ENCODE measurements at places on chromosomes 2 and 18.
A peak's percentile ranks its signal among the peaks of the same experiment; 100 is the strongest.

DNA sequence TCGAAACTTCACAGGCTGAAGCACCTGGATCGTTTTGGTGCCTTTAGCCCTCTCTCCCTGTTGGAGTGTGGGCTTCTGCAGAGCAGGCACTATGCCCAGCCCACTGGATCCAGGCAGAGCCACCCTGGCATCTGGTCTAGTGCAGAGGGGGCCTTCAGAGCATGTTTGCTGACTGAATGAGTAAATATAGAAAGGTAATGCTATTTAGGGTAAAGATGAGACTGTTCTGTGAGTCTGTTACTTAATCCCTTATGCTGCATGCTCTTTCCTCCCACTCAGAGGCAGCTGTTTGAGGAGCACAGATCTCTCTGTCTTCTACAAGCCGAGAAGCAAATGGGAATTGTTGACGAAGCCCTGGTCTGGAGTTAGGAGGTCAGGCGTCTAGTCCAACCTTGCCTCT is 130.2 kb downstream of the RGPD3 start:
- DNase-seq: no peak

GRCh38 chr2:240256704-240257637 is 116.5 kb upstream of the OTOS start:
- DNase-seq: no peak

DNA sequence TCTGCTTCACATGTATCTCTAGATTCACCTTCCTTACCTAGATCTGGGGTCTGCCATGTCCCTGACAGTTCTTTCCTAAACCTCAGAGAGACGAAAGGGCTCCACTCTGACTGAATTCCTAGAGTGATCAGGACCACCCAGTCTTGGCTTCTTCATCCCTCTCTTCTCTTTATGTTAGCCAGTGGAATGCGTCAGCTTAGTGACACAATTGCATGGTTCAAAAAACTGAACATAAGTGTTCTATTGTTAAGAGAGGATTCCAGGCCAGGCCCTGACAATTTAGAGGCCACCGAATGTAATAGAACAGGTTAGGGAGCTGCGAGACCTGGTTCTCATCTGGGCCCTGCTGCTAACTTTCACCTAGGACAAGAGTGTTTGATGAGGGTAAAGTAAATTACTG is 10.0 kb downstream of the PRELID3A start:
- no peak for DNase-seq

- DNase-seq: no peak
Measured at GRCh38 chr18:58977801-58978200, 113.1 kb downstream of the ZNF532 start.

DNA sequence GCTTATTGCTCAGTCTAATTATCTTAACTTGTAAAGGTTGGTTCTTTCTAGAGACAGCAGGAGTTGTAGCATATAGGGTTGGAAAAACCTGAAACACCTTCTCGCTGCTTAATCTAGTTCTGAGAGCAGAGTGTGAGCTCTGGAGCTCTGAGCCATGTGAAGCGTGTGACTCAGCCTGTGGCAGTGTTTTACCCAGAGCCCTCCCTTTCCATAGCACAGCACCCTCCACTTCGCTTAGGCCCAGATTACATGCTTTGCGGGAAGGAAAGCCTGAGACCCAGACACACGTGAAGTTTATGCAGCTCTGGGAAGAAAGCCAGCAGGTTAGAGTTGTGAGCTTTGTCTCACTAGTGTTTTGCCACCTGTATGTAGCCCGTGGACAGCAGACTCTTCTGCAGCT is 74.5 kb downstream of the INPP4A start:
- DNase-seq: no peak

- DNase-seq: peak; percentile 27
Measured at GRCh38 chr2:72859831-72860262, 27.4 kb upstream of the SPR start.

GRCh38 chr2:172299741-172300140 is 127.6 kb upstream of the ITGA6 start:
- DNase-seq: no peak

GRCh38 chr2:170201734-170202393 is 23.9 kb downstream of the MYO3B start:
- DNase-seq: no peak

GRCh38 chr18:63266888-63267790 is 52.4 kb downstream of the BCL2 start:
- DNase-seq: no peak

- DNase-seq: no peak
Measured at GRCh38 chr2:8413589-8414135, 268.2 kb upstream of the ID2 start.

DNA sequence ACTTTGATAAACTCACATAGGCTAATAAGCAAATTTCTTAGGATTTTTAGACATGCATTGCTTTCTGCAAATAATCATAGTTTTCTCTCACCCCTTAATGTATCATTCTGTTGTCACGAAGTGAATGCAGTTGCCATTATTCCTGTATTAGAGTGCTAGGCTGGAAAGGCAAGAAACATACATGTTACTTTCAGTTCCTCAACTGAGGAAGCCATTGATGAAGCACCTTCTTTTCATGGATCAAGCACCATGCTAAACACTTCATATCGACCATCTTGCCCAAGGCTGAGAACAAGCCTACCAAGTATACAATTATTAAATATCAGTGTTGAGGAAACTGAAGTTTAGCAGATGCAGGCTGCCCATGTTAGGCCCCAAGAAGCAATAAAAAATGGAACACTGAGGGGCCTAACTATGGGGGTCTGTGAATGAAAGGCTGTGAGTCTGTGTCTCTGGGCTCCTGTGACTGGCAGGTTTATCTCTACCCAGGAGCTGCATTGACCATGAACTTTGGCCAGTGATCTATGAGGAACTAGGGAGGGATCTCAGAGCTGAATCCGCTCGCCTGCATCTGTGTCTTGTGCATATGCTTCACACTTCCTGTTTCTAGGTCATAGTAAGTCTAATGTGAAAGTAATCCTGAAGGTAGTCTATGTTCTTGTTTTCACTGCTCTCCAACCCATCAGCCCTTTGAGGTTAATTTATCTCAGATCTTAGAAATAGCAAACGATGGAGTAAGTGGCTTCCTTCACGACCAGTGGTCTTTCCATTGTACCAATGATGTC is 16.0 kb upstream of the TSPYL6 start:
- no peak for DNase-seq

GRCh38 chr2:154470376-154470775 is 228.1 kb upstream of the KCNJ3 start:
- no peak for DNase-seq

- DNase-seq: no peak
Measured at GRCh38 chr2:82790206-82791021, 1668.7 kb downstream of the SUCLG1 start.

- DNase-seq: no peak
Measured at GRCh38 chr18:2627821-2628276, 27.7 kb upstream of the SMCHD1 start.

GRCh38 chr2:171762879-171763573 is 75.8 kb downstream of the DYNC1I2 start:
- peak; percentile 12 for DNase-seq

- no peak for DNase-seq
Measured at GRCh38 chr2:48207201-48207641, 300.9 kb upstream of the FBXO11 start.

DNA sequence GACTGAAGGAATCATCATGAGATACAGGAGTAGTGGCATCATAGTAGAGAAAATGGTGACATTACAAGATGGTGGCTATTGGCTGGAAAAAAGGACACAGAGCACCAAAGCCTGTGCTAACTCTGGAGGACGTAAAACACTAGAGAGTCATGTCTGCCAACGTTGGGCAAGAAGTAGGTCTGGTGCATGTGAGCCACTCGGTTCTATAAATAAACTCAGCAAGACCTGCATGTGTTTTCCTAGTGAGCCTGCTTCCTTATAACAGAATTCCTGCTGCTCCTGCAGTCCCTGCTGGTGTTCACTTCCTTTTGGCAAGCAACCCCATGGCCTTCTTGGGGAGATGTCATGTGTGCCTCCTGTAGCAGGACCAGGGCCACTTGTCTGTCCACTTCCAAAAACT is 325.2 kb downstream of the OSR1 start:
- no peak for DNase-seq

- no peak for DNase-seq
Measured at GRCh38 chr2:85755122-85756027, 1.6 kb downstream of the ATOH8 start.

- no peak for DNase-seq
Measured at GRCh38 chr2:217513258-217513657, 489.5 kb downstream of the TNS1 start.

- no peak for DNase-seq
Measured at GRCh38 chr2:23354554-23354953, 30.4 kb upstream of the KLHL29 start.

DNA sequence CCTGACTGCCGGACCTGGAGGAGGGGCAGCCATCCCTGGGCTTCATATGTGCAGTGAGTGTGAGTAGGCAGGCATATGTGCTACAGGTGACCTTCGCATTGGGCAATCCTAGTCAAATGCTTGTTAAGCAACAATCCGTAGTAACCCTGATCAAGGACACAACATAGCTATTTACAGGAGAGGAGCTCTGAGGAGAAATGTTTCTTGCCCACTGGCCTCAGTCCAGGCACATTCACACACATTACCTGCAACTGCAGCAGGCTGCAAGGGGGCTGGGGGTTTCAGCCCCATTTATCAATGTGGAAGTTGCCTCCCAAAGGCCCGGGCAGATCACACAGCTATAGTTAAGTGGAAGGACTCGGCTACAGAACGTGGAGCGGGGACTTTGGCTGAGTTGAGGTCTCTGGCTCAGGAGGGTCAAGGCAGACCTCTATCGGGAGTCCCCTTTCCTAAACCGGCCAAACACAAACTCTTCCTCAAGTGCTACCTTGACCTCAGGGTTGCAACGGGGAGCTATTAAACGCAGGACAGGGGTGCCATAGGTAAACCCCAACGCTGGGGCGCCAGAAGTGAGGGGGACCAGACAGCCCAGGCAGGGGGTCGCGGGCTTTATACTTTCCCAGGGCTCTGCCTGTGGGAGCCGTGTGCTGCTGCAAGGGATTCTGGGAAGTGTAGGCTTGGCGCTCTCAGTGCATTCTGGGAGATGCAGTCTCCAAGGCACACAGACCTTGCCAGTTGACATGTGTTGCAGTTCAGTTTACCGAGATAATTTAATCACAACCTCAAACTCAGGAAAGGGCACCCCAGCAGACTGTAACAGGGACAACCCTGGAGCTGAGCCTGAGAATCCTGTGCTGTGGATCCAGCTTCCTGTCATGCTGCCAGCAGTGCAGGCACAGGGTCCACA is 9.4 kb downstream of the KHK start:
- no peak for DNase-seq

DNA sequence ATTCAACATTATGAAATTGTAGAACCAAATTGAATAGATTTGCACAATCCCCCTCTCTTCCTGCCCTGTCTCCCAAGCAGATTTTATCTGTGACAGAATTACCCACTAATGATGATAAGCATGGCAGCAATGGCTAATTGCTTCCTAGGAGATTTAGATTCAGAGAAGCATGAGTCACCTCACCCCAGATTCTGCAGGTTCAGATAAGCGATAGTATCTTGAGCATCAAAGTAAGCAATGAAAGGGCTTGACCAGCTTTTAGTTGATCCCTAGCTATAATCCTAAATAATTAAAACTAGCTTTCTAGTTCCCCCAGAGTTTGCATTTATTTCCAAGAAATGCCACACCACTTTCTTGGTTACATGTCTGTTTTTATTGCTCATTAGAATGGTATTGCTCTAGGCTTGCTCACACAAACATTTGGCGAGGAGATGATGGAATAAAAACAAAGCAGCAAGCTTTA is 204.3 kb downstream of the GULP1 start:
- no peak for DNase-seq

DNA sequence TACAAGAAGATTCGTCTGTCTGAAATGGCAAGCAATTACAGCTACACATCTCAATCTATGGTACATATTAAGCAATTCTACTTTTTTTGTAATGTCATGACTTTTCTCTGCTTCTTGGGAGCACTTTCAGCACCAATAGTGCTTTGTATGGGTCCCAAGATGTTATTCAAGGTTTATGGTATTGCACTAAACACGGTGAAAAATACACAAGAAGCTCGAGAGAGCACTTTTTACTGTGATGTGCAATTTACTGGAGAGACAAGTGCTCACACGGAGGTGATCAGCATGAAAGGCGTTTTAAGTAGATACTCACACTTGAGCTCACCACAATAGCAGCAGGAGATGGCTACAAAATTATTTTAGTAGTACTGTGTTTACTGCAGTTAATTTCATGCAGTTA is 783.6 kb downstream of the CBLN2 start:
- DNase-seq: no peak

DNA sequence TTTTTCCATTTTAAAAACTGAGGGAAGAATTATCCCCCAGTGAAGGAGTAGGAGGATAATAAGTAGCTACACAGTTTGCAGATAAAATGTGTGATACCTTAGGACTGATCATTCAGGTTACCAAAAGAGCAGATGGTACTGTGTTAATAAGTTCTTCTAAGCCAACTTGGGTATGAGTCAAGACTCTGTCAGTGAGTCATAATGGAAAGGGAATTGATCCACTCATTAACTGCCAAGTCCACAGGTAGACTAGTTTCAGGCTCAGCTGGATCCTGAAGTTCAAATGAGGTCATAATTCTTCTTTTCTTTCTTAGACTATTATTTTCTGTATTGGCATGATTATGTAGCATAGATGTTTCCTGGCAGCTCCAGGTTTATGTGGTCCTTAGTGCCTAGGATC is 142.4 kb upstream of the ALPP start:
- no peak for DNase-seq

DNA sequence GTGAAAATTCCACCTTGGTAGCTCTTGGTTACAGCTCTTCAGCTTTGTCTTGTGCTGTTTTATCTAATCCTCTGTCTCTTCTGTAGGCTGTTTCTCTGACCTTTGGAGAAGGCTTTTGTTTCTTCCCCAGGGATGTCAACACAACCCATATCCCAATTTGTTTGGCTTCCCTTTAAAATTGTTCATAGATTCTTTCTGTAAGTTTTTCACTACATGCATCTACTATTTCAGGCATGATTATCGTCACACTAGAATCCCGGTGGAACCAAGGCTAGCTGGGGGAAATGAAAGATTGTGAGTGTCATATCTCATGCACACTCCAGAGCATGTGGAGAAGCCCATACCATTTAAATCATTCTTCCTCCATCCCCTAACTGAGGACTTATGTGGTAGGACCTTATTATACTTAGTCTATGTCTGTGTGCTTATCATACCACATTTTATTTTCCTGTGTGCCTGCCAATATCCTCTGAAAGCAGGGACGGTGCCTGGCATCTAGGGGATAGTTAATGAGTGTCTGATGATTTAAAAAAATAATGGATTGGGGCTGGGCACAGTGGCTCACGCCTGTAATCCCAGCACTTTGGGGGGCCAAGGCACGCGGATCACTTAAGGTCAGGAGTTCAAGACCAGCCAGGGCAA is 59.9 kb downstream of the CRIM1 start:
- no peak for DNase-seq

GRCh38 chr18:36503477-36503876 is 206.0 kb downstream of the FHOD3 start:
- DNase-seq: no peak

DNA sequence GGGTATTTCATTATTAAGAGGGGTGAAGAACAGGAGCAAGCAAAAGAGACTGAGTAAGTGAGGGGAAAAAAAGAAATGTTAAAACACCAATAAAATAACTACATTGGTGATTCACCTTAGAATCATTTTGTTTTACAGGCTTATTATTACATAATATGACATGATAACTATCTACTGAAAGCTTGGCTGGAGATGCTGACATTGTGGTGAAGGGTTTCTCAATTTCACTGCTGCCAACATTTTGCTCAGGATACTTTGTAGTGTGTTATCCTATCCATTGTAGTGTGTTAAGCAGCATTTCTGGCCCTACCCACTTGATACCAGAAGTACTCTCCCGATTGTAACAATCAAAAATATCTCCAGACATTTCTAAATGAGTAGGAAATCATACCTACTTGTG is 1564.6 kb upstream of the NXPH2 start:
- DNase-seq: no peak
